ENCODE measurements at places on chromosomes 6 and 20.

DNA sequence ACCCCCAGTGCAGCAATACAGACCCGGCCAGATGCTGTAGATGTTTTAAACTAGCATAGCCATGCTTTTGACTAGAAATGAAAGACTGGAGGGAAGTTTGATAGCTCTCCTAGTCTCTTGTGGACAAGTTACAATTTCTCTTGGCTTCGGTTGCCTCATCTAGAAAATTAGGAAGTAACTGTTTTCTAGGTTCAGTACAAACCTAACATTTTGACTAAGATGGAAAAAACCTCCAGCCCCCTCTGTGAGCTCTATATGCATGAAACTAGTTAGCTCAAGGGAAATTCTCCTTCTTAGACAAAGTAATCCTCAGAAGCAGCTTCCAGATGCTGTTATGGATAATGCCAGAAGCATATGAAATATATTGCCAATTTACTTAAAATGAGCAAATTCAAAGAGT, 86.6 kb downstream of the RNF144B start:
- no peak for DNase-seq

DNA sequence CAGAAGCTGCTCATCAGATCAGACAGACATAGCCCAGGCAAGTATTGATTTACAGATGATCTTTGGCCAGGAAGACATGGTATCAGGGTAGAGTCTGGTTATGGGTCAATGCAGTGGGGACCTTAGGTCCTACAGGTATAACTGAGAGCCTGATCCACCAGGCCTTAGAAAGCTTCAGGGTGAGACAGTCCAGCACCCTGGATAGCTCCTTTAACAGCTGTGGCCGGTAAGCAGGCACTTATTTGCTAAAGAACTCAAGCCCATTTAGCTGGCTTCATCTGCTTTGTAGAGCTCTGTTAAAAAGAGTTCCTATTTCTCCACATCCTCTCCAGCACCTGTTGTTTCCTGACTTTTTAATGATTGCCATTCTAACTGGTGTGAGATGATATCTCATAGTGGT, 39.6 kb downstream of the ESR1 start:
- peak; percentile 62 for DNase-seq

DNA sequence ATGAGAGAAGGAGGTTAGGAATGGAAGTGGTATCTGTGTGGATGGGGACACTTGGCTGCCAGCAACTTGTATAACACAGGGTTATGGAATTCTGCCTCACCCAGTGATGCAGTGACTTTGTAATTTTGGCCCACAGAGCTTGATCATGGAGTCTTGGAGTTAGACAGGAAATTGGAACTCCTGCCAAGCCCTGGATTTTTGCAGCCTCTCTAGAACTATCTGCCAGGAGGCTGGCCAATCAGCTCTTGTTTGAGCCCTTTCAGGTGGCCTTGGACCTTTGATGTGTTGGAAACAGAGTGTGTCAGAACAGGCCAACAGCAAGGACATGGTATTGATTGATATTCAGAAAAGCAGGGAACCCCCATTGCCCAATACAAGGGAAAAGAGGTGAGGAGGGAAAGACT, 157.7 kb upstream of the GGTLC1 start:
- DNase-seq: no peak

- DNase-seq: no peak
These were observed 193.3 kb downstream of the SASH1 start for GRCh38 chr6:148535976-148536375.

DNA sequence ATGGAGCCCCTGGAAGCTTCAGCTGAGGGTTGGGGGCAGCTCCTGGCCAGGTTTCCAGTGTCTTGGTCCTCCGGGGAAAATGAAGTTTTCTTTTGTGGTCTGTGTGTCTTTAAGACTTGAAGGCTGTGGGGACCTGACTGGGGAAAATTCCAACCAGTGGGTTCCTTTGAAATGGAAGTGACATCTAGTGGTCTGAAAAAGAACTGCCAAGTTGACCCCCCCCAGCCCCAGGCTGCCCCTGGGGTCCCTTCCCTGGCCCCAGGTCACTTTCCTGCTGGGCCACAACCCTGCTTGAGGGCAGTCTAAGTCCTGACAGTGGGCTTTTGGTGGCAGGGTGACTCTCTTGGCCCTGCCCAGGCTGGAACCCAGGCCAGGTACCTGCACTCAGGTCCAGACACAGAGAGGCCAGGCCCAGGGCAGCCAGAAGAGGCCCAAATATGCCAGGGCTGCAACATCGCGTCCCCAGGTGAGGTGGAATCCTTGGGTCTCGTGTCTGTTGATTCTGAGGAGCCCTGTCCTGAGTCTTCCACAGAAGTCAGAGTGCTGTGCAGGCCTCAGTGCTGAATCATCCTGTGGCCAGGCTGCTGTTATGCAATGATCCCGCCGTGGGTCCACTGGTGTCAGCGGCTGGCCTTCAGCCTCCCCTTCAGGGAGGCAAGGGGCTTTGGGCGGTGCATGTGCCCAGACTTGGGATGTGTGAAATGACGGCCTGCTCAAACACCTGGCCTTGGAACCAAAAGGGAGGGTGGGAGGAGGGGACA, 68.4 kb downstream of the VEGFA start:
- DNase-seq: no peak

GRCh38 chr6:25118038-25118437, 161.1 kb upstream of the CARMIL1 start:
- no peak for DNase-seq

DNA sequence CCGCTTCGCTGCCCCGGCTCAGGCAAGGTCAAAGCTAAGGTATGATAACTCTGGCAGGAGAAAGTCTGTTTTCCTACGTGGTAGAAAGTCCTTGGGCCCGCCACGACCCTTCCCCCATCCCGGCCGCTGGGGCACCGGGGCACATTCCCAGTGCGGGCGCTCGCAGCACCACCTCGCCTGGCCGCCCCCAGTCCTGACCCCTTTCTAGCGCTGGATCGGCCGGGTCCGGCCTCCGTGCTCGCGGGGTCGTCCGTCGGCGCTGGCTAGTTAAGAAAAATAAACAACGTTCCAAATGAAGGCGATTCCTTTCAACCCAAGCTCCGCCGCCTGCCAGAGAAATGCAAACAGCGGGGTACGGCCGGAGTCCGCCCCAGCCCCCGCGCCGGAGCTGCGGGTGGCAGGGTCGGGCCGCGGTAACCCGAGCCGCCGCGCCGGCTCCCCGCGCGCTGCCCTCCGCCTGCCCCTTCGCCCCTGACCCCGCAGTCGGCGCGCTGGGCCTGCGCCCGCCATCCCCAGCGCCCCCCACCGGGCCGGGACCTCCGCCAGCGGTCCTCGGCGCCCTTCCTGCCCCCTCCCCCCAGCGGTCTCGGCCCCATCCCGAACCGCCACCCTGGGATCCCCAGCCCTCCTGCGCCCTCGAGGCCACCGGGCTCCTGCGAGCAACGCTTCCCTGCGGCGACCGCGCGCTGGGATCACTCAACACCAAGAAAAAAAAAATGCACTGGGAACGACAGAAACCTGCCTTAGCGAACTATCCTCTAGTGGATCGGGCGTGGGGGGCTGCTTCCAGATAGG, 37.6 kb downstream of the NCR2 start:
- no peak for DNase-seq

- DNase-seq: peak; percentile 67
These were observed 49.9 kb downstream of the GJA1 start for GRCh38 chr6:121485359-121485811.

DNA sequence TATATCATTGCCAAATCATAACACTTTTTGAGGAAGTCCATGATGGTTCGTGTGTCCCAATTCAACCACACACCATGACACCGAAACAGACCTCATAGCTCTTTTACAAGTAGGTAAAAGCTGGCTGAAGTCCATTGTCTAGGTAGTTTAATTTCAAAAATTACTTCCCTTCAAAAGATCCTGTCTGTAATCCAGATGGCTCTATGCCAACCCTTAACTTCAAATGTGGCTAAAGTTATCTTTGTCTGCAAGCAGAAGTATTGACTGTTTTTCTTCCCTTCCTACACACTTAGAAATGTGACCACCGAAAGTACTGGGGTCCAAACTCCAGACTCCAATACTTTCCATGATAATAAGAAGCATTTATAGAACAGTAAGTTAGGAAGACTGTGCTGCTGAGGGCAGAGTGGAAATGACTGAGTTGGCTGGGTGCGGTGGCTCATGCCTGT, 8.3 kb upstream of the TIAM2 start:
- no peak for DNase-seq

- no peak for DNase-seq
These were observed 369.1 kb downstream of the MAFB start for GRCh38 chr20:40319741-40320516.

DNA sequence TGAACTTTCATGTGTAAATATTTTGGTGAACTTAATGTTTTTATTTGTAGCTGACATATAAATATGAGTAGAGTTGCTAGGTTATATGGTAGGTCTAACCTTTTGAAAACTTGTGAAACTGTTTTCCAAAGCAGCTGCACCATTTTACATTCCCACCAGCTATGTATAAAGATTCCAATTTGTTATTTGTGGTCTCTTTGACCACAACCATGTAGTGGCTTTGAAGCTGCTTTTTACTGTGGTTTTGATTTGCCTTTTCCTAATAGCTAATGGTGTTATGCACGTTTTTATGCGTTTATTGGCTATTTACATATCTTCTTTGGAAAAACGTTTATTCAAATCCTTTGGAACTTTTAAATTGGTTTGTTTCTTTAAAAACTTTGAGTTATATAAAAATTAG, 10.3 kb downstream of the CST3 start:
- no peak for DNase-seq

DNA sequence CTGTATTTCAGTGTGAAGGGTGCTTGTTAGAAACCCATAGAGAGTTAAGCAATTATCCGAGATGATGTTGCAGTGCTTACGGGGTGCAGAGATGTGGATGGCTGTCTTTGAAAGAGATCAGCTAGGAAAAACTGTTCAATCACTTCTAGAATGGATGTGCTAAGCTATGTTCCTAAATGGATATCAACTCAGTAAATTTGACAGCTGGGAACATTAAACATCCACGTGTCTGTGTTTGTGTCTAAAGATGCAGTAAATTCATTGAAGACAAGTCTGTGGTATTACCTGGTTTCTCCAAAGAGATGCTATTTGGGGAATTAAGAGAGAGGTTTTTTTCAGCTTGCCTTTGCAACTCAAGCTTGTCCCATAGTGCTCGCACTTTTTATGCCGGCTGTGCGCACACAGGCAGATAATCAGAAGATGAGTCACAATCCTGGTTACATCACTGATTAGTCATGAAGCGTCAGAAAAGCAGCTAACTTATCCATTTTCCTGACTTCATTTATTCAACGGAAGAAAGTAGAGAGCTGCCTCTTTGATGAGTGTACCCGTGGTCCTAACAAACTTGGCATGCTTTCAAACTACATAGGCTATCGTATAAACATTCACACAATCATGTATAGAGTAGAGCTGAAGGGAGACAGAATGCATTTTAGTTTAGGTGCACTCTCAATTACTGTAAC, 691.7 kb upstream of the SLC35B3 start:
- no peak for DNase-seq

- no peak for DNase-seq
These were observed 16.4 kb upstream of the MAS1 start for GRCh38 chr6:159874435-159874834.

DNA sequence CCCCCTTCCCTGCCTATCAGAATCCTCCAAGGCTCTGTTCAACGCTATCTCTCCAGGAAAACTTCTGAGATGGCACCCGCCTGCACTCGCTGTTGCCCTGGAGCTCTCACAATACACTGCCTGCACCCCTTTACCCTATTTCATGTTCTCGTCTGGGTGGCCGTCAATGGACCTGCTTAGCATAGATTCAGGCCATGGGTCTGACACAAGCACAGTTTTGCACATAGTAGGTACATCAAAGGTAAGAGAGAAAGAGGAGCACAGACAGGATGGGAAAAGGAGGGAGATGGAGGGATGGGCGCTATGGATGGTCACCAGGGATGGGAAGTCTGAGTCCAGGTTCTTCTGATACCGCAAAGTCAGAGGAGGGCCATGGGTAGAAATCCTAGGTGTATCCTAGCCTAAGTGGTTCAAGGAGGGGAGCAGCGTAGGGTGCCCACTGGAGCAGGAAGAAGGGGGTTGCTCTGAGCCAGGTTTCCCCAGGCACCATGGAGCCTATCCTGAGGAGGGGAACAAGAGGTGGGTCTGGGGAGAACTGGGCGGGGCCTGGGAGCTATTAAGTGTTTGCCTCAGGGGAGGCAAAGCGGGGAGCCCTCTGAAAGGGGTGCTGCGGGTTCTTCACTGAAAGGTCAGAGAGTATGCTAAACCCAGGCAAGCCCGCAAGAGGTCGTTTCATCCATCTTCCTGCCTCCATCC, 89.3 kb downstream of the MRPL14 start:
- DNase-seq: no peak

GRCh38 chr20:38057351-38057972, 23.9 kb downstream of the RPRD1B start:
- DNase-seq: peak; percentile 81

DNA sequence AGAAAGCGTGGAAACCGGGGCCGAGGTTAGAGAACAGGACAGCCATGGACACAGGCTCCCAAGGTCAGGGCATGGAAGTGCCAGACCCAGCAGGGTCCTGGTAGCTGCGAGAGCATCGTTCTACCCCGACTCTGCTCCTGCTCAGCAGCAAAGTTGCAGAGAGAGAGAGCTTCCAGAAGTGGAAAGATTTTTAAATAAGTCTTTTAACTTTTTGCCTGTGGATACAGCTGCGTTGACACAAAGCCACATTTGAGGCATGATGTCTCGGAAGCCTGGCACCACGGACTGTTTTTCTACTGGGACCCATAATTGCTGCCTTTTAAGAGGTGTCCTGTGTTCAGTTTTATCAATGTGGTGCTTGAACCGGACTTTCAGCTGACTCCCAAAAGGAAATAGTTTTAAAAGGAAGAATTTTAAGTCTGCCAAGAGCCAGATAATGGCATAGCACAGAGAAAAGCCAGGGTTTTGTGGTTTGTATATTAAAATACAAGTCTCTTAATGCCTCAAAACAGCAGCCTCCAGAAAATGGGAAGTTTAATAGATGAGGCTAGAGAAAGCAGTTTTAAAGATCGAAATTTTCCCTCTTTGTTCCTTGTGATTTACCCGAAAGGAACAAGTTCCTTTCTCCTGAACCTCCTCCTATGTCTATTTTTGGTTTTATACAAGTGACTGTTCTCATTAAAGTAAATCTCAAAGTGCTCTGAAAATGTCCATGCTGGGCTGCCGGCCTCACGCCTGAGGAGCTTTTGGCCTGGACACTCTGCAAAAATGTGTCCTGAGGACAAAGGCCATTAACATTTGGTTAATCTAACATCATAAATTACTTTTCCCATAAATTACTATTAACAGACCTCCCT, 91.5 kb downstream of the RIN2 start:
- DNase-seq: no peak

DNA sequence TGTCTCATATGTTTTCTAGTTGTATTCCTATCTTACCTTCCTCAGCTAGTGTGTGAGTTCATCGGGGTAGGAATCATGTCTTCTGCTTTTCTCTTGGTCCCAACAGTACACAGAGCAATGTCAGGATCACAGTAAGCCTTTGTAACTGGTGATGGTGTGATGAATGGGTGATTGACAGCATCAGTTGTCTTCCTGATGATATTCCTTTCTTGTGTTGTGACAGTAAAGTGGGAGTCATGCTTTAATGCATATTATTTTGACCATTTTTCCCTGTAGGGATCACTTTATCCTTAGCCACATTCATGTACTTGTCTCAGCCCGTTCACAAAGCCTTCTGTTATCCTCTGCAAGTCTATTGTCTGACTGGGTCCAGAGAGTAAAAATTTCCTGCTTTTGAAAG, 501.7 kb downstream of the UTRN start:
- no peak for DNase-seq

GRCh38 chr6:62057300-62057699, 228.7 kb downstream of the KHDRBS2 start:
- no peak for DNase-seq

Measured in dermis microvascular lymphatic vessel endothelial cell (primary cell).